ENCODE measurements at places on chromosomes 1 and 21. TPM values are rescaled to one million over a fixed set of nuclear protein-coding genes. Genes with fewer than 3 reads are reported as not detected.

- no peak for DNase-seq
Observed at GRCh38 chr21:44258056-44258725, 3.5 kb downstream of the DNMT3L start.

DNA sequence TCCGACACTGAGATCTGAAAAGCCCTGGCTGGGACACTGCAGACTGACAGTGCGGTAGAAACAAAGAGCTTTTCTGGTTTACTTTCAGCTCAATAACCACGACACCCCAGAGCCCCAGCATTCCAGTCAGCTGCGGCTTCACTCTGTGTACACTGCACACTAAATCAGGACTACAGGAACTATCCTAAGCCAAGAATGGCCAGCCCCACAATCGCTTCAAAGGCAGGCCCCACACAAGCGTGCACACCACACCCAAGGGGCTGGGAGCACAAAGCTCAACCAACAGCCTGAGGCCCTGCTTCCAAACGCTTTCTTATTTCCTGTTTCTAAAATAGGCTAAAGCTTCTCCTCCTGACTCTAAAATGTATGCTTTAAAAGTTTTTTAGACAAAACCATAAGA lies 28.4 kb downstream of the URB1 start:
- DNase-seq: no peak

GRCh38 chr1:228361314-228362140 lies 45.1 kb downstream of the TRIM11 start:
- no peak for DNase-seq

DNA sequence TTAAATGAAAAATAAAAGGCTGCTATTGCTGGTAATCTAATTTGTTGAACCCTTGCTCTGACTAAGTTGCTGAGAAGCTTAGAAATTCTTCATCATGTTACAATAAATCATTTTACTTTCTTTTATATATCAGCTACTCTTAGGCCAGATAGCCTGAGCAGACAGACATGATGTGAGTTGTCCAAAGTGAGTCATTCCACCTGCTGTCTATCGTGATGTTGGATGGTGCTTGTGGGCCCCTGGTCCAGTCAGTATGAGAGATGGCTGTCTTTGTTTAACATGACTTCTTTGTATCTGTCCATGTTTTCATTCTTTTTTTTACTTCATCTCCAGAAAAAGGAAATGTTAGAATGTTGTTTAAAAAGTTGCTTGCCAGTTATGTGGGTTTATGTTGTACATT lies 188.8 kb downstream of the ADGRL2 start:
- no peak for DNase-seq

- peak; percentile 65 for DNase-seq
Observed at GRCh38 chr1:30888391-30888790, 20.2 kb downstream of the SDC3 start.

The NIT1 gene
- 19.3 TPM for total RNA-seq

The TRIM67 gene
- 0.10 TPM for total RNA-seq

The GBP7 gene
- total RNA-seq: not detected

GRCh38 chr1:99358770-99359169 lies 94.5 kb downstream of the PLPPR4 start:
- DNase-seq: no peak

GRCh38 chr1:192443616-192444015 lies 126.8 kb downstream of the RGS21 start:
- no peak for DNase-seq

DNA sequence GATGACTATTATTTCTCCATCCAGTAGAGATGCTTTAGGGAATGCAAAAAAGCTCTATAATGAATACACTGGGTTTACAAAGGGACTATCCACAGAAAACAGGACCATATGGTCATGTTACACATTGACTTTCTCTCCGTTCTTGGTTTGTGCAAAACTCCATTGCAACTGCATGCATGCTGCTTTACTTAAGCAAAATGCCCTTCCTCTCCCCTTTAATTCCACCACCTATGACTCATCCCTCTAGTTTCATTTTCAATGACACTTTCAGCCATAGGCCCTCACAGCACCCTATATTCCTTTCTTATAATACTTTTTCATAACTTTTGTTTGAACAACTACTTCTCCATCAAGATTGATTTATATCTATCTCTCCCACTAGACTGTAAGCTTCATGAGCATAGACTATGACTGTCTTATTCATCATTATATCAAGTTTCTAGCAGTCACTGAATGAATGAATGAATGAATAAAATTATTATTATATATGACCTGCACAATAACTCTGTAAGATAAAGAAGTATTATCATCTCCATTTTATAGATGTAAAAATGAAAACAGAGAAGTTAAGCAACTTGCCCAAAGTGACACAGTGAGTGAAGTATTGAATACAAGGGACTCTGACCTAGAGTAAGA lies 248.9 kb downstream of the PLPP3 start:
- DNase-seq: no peak

DNA sequence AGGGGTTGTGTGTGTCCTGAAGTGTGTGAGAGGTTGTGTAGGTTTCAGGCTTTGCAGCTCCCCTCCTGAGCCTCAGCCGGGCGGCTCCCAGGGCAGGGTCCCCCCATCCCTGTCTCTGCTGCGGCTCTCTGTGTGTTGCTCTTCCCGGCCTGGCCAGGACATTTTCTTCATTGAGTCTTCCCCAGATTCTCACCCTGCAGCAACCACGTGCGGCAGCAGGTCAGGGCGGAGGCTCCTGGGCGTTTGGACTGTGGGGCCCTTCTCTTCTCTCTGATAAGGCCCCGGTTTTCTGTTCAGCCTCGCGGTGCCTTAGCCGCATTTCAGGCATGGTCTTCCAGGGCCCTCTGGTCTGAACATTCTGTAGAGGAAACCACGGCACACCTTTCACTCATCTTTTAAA lies 1.8 kb upstream of the TCP10L start:
- DNase-seq: no peak

DNA sequence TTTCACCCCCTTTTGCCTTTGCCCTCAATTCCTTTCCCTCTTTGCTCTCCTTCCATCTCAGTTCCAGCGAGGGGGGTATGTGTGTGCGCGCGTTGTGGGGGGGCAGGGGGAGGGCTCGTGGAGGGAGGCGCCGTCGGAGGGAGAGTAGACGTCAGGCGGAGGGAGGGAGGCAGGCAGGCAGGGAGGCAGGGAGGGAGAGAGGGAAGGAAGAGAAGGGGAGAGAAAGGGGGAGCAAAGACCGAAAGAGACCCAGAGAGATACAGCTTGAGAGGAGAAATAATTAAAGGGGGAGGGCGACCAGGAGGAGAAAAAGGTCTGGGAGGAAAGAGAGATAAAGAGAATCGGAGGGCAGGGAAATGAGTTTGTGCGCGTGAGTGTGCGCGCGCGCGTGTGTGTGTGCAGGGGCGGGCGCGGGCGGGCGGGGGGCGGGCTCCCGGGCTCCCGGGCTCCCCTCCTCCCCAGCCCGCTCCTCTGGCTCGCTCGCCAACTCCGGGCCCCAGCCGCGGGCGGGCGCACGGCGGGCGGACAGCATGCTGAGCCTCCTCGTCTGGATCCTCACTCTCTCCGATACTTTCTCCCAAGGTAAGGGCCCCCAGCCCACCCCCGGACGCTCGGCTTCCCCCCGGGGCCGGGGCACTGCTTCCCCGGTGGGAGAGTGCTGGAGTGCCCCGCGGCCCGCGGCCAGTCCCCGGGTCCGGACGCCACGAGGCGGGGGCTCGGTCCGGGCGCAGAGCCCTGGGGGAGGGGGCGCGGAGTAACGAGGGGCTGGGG lies at the start of gene KIRREL1:
TSS of gene KIRREL1 (plus strand) at position 499 of the 771 bp plus-strand sequence. CDS start at position 531, 32 bp downstream.
- DNase-seq: peak; percentile 76

- DNase-seq: peak; percentile 23
Observed at GRCh38 chr1:197180252-197180878, 33.9 kb upstream of the ASPM start.

The PTPN22 gene
- total RNA-seq: 2.6 TPM

The LAMB3 gene
- 22.7 TPM for total RNA-seq

- no peak for DNase-seq
Observed at GRCh38 chr21:22224261-22224660, 1226.1 kb downstream of the NCAM2 start.

DNA sequence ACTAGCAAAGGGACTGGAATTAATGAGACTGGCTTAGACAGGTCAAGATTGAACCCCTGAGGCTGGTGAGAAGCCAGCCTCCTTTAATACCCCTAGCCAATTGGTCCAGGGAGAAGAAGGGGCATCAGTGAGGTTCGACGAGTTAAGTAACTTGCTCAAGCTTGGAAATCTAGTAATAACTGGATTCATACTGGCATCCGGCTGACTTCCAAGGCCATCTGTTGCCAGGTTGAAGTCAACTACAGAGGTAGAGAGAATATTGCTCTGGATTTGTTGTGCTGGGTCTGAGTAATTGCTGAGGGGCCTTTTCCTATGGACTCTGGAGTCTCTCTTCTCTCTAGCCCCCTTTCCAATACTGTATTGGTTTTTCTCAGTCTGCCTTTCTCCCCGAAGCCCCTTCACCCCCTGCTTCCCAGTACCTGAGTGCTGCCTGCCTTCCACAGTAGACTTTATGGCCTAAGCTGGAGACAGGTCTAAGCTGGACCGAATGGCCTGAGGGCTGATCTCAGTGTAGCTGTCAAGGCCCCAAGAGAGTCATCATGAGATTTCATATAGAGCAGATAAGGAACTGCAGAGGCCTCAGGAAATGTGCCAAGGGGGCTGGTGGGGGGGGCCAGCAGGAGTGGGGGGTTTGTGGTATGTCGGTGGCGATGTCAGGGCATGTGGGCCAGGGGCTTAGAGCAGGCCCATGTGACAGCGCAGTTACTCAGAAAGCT lies 42.4 kb upstream of the IL19 start:
- no peak for DNase-seq

The IKBKE gene
- total RNA-seq: 6.5 TPM

DNA sequence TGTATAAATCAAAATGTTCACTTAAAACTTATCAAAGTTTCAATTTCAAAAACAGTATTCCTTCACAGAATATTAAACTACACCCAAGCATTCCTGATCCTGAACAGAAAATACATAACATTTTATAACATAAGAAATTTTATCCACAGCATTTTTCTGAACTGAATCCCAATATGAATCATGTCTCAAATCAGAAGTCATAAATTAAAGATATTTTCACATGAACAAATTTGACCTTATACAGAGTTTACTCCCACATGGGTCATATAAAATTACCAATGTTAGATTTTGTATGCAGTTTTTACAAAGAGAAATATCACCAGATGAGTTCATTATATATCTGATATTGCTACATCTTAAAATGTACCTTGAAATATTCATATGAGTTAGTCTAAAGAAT lies 48.6 kb upstream of the ASPM start:
- DNase-seq: no peak

DNA sequence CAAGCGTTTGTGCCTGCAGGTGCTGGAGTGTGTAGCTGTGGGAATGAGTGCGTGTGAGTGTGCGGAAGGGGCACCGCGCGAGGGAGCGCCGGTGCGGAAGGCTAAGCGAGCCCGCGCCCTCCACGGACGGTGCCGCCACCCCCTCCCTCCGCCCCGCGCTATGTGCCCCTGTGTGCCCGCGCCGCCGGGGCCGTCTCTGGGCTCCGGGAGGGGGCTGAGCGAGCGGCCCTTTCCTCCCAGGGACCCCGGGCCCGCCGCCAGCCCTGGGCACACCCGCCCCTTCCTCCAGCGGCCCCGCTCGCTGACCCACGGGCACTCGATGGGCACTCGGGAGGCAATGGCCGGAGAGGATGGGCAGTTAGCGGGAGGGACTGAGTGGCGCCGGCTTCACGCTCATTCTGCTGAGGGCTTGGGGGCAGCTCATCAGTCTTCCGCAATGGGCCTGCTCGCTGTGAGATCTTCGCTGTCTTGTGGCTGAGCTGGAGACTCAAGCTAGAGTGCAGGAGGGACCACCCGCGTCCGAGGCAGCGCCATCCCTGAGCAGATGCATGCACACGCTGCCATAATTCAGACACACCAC lies 8.6 kb upstream of the ADGRB2 start:
- no peak for DNase-seq

- no peak for DNase-seq
Observed at GRCh38 chr1:20319456-20320220, 29.0 kb downstream of the VWA5B1 start.

DNA sequence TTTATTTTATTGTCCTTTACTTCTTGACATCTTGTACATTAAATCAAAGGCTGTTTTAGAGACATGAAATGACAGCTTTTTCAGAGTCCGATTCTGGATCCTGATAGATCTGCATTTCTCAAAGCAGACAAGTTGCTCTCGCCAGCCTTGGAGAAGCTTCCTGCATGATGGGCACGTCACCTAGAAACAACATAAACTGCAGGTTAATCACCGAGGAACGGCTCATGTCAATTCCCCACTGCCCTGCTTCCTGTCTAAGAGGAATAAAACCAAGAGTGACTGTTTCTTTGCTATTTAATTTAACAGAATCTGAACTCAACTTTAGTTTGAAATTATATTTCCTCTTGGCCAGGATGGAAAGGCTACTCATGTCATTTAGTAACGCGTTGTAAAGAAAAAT lies 77.0 kb downstream of the RWDD3 start:
- DNase-seq: no peak

All from skin of body (tissue), 3 donors.